ENCODE measurements at places on chromosomes 5 and 9.

DNA sequence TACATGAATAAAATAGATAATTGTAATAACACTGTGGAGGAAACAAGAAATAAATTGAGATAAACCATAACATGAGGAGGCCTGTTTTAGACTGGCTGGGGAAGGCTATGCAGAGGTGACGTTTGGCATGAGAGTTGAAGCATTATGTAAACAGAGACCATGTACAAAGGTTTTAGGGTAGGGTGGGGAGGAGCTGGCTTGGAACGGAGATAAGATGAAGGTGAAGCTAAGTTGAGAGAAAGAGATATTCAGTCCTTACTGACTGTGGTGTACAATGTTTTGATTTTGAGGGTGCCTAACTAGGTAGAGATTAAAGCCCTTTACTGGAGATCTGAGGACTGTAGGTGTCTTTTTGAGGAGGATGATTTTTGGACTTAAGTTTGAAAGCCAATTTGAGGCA, 17.8 kb downstream of the MAN2A1 start:
- no peak for DNase-seq

DNA sequence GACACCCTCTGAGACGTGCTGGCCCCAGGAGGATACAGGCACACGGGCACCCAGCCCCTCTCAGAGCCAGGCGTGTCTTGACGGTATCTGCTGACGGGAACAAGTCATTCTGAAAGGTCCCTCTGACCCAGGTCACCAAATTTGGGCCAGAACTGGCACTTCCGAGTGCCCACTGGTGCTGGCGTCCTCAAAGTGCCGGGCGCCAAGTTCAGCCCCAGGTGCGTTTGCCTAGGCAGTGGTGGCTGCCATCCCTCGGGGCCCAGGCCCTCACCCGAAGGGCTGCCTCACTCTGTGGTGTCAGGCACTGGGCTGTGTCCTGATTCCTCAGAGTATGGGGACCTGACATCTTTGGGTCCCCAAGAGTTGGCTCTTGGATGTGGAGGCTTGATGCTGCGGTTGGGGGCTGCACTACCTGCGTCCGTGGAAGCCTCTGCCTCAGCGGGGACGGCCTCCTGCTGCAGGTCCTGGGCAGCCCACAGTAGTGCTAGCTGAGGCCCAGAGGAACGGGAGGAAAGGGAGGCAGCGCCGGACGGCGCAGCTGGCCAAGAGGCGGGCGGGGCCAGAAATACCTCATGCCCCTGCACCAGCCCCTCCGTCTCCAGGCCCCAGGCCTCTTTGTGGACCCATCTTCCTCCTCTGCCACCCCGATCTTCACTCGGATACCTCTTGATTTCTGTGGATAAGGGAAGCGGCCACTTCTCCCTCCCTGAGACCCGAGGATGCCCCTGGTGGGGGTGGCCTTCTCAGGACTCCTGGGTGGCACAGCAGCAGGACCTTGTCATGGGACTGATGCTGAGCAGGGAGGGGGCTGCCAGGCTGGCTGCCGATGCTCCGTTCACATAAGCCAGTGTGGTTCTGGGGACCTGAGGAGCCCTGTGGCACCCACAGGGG, 109.4 kb upstream of the LMX1B start:
- no peak for DNase-seq

- DNase-seq: no peak
Measured at GRCh38 chr5:132070460-132071337, 2.9 kb upstream of the CSF2 start.

DNA sequence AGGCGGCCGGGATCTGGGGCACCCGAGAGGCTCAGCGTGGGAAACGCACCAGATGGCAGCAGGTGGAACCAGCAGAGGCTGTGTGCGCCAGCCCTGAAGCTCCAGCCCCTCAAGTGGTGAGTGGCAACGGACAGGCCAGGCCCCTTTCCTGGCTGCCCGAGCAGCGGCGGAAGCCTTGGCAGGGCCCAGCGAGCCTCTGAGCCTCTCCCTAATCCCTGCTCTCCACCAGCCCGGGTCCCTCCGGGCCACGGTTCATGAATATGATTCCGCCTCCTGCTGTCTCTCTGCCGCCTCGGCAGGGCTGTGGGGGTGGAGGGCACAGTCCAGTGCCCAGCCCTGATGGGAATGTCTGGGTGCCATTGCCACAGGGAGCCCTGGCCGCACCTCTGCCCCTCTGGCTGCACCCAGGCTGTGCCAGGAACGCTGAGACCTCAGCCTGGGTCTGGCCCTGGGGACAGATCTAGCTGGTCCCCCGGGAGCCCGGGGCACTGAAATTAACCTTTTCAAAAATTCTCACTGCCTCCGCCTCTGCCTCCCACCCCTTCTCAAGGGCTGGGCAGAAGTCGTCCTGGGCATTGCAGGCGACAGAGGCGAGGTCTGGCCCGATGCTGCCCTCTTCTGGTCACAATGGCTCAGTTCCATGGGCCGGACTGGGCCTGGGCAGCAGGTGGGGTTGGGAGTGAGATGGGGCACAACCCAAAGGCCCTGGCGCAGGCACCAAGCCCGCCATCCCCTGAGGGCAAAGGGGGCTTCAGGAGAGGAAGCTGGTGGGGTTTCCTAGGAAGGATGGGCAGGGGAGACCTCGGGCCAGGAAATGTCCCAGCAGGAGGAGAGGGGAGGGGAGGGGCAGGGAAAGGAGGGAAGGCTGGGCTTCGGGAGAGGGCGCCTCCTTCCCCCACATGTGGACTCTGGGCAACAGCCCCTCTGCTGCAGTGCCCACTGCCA, 20.3 kb downstream of the CCDC187 start:
- peak; percentile 72 for DNase-seq

DNA sequence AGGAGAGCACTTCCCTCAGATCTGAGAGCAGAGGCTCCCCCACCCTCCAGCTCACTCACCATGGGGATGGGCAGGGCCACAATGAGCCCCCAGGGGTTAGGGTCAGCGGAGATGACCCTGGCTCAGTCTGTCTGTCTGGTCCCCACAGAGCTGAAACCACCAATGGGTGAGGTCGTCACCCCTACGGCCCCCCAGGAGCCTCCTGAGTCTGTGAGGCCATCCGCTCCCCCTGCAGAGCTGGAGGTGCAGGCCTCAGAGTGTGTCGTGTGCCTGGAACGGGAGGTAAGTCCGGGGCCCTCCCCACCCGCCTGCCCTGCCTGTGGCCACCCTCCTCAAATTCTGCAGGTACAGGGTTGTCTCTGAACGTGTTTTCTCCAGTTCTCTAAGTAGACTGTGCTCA, 49.6 kb downstream of the LRSAM1 start:
- DNase-seq: no peak

- DNase-seq: no peak
Measured at GRCh38 chr5:33720176-33720575, 171.6 kb downstream of the ADAMTS12 start.

- no peak for DNase-seq
Measured at GRCh38 chr9:86966852-86967511, 19.7 kb upstream of the GAS1 start.

GRCh38 chr5:146821732-146822131, 56.8 kb downstream of the PPP2R2B start:
- no peak for DNase-seq

GRCh38 chr5:50623666-50624065, 42.8 kb upstream of the PARP8 start:
- DNase-seq: no peak

DNA sequence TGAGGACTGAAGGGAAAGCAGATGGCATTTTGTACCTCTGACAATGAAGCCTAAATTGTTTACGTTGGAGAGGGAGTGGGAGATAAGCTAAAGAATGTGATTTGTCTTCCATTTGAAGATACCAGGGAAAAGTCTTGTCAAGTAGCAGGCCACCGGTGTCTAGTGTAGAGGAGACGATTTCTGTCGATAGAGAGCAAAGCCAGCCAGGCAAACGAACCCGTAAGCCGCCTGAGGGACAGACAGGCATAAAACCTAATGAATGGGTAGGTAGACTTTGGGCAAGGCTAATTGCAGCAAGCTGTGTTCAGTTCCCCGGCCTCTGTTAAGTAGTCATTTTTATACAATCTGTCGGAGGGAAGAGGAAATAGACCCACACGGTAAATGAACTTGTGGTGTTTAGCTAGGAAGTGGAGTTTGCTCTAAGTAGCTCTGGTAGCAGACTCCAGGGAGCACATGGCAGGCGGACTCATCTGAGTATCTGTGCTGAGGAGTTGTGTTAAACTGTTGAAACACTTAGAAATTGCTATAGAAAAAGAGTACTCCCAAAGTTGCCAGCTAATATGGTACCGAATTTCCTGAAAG, 28.8 kb downstream of the SMARCA2 start:
- no peak for DNase-seq

DNA sequence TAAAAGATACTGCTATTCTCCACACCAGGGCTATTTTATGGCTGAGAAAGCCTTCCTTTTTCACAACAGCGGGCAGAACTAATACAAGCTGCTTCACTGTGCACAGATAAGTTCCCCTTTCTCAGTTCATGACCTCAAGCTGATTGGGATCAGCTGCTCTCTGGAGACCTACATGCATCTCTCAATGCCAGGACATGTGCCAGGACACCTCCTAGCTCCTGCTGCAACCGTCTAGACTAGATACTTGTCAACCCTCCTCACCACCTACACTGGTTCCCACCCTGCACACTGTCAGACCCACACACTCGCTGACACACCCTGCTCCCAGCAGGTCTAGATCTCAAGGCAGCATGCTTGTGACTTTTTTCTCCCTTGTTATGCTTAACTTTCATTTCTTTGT, 39.8 kb downstream of the STARD4 start:
- no peak for DNase-seq

DNA sequence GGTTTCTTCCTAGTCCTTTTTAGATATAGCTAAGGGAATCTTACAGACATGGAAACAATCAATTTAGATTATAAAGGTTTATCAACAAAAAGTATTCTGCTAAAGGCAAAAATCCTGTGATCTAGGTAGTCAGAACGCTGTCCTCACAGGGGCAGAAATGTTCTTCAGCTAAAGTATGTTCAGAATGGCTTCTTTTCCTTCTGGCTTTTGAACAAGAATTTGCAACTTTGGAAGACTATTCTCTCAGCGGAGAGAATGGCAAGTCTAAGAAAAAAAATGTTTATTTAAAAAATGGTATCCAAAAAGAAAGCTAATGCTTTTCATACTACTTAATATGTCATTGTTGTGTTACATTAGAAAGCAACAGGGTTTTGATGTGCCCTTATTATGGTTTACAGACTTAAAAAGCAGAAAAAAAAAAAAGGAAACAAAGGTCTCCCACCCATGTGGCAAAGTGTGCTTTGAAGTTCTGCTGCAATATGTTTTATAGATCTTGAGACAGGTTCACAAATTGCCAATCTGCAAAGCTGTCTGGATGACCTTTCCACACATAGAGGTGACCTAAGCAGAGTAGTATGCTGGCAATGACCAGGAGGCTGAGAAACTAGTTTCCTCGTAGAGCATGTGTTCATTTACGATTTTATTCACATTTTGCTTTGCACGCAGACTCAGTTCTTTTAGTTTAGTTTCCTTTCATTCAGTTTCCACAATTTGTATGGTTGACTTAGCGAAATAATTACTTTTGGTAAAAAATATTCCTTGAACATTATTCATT, 45.1 kb upstream of the PJA2 start:
- DNase-seq: no peak

DNA sequence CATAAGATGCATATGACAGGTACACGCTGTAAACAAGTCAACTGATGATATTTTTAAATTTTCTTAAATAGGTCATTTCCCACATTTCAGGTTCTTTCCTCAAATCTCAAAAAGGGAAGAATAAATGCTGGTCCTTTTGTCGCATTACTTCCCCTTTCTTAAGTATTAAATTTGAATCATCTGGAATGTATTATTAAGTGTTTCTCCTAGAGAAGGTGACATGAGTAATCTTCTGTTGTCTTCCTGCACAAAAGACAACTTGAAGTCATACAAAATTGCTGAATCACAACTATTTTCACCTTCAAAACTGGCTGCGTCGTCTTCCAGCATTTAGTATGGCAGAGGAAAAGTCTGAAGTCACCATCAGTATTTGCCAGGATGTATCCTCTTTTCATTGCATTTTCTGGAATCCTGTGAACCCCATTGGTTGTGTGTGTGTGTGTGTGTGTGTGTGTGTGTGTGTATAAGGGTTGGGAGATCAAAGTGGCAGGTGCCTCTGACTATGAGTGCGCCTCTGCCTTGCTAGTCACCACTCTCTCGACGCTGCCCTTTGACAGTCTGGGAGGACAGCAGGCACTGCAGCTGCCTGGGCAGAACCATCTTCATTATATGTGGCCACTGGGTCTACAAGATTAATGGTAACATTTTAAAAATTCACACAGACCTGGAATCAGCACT, 86.9 kb downstream of the MVB12B start:
- DNase-seq: no peak

Measured in stimulated activated CD4-positive, alpha-beta T cell treated with anti-CD3 and anti-CD28 coated beads, Interleukin-12 subunit alpha, Interleukin-12 subunit beta, amount 100 ng/mL, for 4 hours (primary cell).